ENCODE measurements at places on chromosomes 12 and 14.

DNA sequence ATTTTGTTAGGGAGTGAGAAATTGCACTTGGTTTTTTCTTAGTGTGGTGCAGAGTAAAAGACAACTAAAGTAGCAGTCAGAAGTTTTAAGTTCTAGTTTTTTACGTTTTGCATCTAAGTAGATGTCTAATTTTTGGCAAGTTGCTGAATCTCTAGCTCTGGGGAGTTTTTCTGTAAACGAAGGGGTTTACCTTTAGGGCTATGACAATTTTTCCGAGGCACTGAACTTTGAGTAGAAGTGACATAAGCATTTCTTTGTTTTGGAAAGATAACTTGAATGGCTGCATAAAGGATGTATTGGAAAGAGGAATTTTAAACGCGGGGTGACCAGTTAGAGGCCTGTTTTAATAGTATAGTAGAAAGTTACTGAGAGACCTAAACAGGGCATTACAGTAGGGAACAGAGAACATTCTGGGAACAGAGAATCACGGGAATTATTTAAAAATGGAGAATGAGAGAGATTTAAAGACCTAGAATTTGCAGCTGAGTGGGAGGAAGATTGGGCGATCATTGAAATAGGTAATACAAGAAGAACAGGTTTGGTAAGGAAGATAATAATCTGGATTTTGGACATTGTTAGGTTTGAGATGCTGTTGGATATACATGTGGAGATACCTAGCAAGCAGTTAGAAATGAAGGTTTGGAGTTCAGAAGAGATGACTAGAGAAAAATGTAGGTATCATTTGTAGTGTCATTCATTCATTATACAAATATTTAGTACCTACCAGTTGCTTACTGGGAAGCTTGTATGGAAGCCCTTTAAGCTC is 1.2 kb downstream of the ZNF410 start:
- DNase-seq = no peak

DNA sequence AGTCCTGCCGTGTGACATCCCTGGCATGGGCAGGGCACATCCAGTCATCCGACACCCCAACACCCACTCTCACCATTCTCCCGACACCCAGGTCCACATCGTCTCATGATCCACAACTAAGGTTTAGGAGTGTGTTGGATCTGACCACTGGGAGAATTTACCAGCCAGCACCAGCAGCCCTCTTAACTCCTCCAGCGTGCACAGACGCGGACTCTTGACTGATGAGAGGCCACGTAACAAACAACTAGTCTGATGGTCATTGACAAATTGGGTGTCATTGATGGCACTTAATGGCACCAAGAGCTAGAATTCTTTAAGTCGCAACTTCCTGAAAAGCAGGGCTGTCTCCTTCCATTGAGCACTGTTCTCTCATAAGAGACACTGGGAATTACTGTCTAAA is 203.0 kb upstream of the SFSWAP start:
- peak; percentile 44 for DNase-seq

GRCh38 chr12:120720234-120720986 is 5.2 kb upstream of the ACADS start:
- no peak for DNase-seq

- no peak for DNase-seq
Measured at GRCh38 chr12:33472299-33472698, 32.7 kb upstream of the SYT10 start.

GRCh38 chr14:45144658-45145057 is 8.9 kb downstream of the FANCM start:
- no peak for DNase-seq

GRCh38 chr12:52029685-52030084 is 21.6 kb upstream of the NR4A1 start:
- peak; percentile 95 for DNase-seq

GRCh38 chr12:123487428-123487827 is 29.5 kb downstream of the SNRNP35 start:
- DNase-seq = no peak

- no peak for DNase-seq
Measured at GRCh38 chr12:19872621-19873540, 433.6 kb downstream of the AEBP2 start.

DNA sequence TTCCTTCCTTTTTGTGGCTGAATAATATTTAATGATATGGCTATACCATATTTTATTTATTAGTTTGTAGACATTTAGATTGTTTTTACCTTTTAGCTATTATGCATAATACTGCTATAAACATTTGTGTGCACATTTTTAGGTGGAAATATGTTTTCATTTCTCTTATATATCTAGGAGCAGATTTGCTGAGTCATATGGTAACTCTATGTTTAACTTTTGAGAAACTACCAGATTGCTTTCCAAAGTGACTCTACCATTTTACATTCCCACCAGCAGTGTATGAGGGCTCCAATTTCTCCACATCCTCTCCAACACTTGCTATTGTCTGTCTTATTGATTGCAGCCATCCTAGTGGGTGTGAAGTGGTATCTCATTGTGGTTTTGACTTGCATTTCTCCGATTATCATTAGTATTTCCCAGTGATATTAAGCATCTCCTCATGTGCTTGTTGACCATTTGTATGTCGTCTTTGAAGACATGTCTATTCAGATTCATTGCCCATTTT is 160.2 kb downstream of the KICS2 start:
- no peak for DNase-seq

DNA sequence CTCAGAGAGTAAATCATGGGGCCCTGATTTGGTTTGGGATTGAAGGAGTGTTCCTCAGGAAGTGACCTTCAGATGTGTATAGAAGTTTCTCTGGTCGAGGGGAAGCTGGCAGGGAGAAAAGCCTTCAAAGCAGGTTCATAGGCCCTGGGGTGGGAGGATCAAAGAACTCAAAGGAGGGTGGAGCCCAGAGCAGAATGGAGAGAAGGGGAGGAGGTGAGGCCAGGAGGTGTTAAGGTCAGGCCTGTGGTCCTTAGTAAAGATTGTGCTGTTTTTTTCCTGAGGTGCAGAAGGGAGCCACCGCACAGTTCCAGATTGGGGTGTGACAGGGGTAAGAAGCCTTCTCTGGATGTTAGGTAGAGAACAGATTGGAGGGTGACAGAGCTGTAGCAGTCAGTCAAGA is 9.7 kb upstream of the CFAP251 start:
- no peak for DNase-seq
